ENCODE measurements at places on chromosomes 12 and 14. TPM values are rescaled to one million over a fixed set of nuclear protein-coding genes. Genes with fewer than 3 reads are reported as not detected.

DNA sequence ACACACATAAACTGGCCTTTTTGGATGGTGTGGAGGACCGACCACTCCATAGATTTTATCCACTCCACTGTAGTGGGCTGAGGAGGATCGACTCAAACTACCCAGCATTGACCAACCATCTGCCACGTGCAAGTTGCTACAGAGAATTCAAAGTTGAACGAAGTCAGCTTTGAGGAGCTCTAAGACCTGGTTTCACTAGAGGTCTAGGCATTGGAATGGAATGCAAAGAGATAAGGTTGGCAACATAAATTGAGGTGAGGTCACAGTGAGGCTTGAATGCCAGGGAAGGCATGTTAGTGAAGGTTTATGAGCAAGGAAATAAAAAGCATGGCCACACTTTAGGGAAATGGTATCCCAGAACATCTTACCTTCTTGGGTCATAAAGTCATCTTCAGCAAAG, 14.5 kb downstream of the VWF start:
- H3K27ac ChIP-seq: no peak overlapping the region
- H3K27me3 ChIP-seq: no peaks in the 10 kb centered on the region
- no peaks in the 10 kb centered on the region for H3K36me3 ChIP-seq
- no peak for DNase-seq

GRCh38 chr14:69094481-69094880, 58.4 kb downstream of the DCAF5 start:
- no peak for DNase-seq
- peaks cover 19% of the 10 kb centered on the region for H3K4me1 ChIP-seq
- no peak overlapping the region for H3K4me3 ChIP-seq

The ADAM21 gene
- total RNA-seq: not detected

GRCh38 chr14:65261946-65262345, 150.6 kb upstream of the FUT8 start:
- no peaks in the 10 kb centered on the region for H3K36me3 ChIP-seq
- no peaks in the 10 kb centered on the region for H3K27me3 ChIP-seq
- no peak for DNase-seq
- H3K4me3 ChIP-seq: no peak overlapping the region

DNA sequence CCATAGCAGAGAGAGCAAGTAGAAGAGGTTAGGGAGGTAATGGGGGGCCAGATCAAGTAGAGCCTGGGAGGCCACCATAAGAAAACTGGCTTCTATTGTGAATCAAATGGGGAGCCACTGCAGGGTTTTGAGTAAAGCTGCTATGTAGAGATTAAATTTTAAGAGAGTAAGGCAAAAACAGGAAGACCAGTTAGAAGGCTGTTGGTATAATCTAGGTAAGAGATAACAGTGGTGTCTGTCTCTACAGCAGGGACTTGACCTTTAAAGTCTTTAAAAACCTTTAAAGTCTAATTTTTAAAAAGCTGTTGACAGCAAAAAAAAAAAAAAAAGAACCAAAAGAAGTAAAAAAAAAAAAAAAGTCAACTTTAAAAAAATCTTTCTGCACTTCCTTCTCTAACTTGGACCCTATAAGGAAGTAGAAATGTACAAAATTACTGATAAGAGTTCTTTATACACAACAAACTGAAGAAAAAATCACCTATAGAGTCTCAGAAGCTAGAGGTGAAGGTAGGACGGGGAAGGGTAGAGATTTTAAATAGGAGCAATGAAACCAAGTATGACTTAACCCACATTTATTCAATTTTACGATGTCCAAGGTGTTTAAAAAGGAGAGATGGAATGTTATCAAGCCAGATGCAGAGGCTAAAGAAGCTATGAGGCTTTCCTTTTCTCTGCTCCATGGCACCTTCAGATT, 26.1 kb downstream of the SGPP1 start:
- no peak overlapping the region for H3K4me3 ChIP-seq
- no peaks in the 10 kb centered on the region for H3K27me3 ChIP-seq
- H3K36me3 ChIP-seq: no peaks in the 10 kb centered on the region
- H3K4me1 ChIP-seq: no peaks in the 10 kb centered on the region
- no peak for DNase-seq

- no peaks in the 10 kb centered on the region for H3K27me3 ChIP-seq
- H3K27ac ChIP-seq: peak overlapping the region; percentile 65
- H3K4me1 ChIP-seq: peaks cover 28% of the 10 kb centered on the region
- H3K36me3 ChIP-seq: no peaks in the 10 kb centered on the region
Observed at GRCh38 chr14:91875525-91876286, 8.4 kb upstream of the TC2N start.

The KCNA5 gene
- not detected for total RNA-seq

GRCh38 chr12:88142610-88142991, 494 bp downstream of the TMTC3 start:
- no peaks in the 10 kb centered on the region for H3K27me3 ChIP-seq
- peak overlapping the region; percentile 63 for H3K4me3 ChIP-seq
- H3K4me1 ChIP-seq: peaks cover 22% of the 10 kb centered on the region
- peak overlapping the region; percentile 75 for H3K27ac ChIP-seq

- no peaks in the 10 kb centered on the region for H3K36me3 ChIP-seq
- H3K4me1 ChIP-seq: no peaks in the 10 kb centered on the region
- no peak overlapping the region for H3K4me3 ChIP-seq
- no peak overlapping the region for H3K27ac ChIP-seq
- no peaks in the 10 kb centered on the region for H3K27me3 ChIP-seq
Observed at GRCh38 chr14:75392686-75393641, 34.9 kb upstream of the JDP2 start.

The MIP gene
- total RNA-seq: not detected

The DNAJC22 gene
- not detected for total RNA-seq

The TAS2R7 gene
- 0.98 TPM for total RNA-seq

The RGS6 gene
- total RNA-seq: 12.9 TPM

DNA sequence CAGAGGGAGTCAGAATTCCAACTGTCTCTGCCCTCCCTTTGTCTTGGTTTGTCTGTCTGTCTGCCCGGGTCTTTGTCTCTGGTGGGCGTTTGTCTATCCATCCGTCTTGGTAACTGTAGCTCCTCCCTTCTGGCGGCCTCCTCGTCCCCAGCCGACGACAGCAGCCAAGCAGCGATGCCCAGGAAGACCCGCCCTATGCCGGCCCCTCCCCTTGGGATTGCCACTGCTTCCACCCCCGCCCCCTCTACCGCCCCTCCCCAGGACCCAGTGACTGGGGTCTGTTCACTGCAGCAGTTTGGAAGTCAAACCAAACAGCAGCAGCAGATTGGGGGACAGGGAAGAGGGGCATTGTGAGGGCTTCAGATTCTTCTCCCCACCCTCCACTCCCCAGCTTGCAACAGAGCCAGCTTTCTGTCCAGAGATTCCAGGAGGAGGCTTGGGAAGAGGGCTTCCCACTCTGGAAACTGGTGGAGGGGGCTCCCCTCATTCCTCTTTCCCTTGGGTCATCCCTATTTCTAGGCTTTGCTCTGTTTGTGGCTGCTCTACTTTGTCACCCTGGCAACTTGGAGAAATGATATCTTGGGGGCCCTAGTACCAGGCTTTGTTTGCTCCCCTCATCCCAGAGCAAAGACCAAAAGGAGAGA, 2.4 kb upstream of the RARG start:
- no peak overlapping the region for H3K27ac ChIP-seq
- no peaks in the 10 kb centered on the region for H3K27me3 ChIP-seq
- peak; percentile 61 for DNase-seq

DNA sequence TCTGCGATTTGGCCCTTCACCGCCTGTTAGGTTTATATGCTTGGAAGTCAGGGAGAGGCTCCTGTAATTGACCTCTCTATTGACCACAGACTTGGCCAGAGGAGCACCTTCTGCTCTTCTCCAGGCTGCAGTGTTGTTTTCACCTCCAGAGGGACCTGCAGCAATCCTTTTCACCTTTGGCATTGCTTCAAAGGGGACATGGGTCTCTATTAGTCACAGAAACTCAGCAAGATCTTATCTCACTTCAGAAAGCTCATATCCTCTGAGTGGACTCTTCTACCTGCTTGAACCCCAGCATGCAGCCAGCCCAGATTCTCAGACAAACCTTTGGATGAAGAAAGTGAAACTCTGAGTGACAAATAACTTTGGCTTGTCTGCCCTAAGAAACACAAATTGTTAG, 339.3 kb downstream of the NRXN3 start:
- DNase-seq: no peak
- H3K36me3 ChIP-seq: no peaks in the 10 kb centered on the region
- no peak overlapping the region for H3K27ac ChIP-seq

The OR6C2 gene
- total RNA-seq: 2.1 TPM

DNA sequence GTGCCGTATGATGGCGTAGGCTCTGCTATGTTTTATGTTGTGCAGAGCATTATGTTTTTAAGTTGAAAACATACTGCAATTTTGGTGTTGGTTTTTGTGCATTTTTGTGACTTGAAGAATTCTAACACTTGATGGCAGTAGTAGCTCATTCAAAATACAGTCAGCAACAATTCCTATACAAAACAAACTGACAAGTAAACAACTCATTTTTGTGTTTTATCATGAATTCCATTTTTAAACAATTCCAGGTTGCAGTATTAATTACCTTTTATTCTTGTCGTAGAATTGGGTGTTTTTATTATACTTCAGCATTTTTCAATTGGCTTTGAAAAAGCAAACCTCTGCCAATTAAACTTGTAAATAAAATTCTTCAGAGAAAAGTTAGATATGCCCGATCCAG, 4.1 kb upstream of the CCER1 start:
- no peaks in the 10 kb centered on the region for H3K27me3 ChIP-seq
- no peak overlapping the region for H3K27ac ChIP-seq
- no peak overlapping the region for H3K4me3 ChIP-seq
- H3K36me3 ChIP-seq: no peaks in the 10 kb centered on the region

GRCh38 chr12:69779928-69780327, 41.3 kb downstream of the RAB3IP start:
- peaks cover under 1% of the 10 kb centered on the region for H3K36me3 ChIP-seq
- H3K4me1 ChIP-seq: no peaks in the 10 kb centered on the region
- no peak overlapping the region for H3K4me3 ChIP-seq
- no peaks in the 10 kb centered on the region for H3K27me3 ChIP-seq
- no peak overlapping the region for H3K27ac ChIP-seq
- no peak for DNase-seq

DNA sequence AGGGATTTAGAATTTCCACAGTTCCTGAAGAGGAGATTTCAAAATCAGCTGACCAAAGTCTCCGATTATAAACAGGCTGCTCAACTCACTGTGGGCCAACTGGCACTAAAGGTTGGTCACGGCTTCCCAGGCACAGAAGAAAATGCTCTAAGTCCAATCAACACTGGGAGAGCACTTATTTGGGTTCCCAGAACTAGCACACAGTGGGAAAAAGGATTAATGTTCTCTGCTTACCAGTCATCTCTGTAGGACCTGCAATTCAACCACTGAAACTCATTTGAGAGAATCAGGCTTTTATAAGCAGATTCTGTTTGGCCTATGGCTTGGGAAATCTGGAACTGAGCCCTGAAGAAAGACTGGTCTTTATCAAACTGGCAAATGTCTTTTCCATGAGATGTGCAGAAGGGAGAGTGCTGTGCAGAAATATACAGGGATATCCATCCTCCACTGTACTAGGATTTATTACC, 49.4 kb downstream of the ABCC9 start:
- DNase-seq: peak; percentile 24
- H3K27me3 ChIP-seq: no peaks in the 10 kb centered on the region
- no peaks in the 10 kb centered on the region for H3K36me3 ChIP-seq
- H3K4me3 ChIP-seq: no peak overlapping the region
- no peaks in the 10 kb centered on the region for H3K4me1 ChIP-seq
